Heart left ventricle (tissue), 16 donors: ENCODE measurements at places on chromosomes 11 and 22.

DNA sequence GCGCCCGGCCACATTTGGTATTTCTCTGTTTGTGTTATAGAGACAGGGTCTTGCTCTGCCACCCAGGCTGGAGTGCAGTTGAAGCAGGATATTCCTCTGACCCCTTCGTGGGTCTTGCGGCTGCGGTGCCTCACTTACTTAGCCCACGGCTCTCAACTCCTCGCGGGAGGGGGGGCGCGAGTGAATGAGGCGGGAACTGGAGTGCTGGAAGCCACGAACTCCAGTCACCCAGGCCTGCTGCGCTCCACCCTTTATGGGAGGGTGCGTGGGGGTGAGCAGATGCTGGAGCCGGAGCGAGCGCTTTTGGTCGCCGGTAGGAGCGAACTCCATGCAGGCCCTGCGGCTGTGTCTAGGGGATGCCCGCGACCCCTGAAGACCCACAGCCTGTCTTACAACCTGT, 1.8 kb downstream of the C11orf54 start:
- DNase-seq = no peak

GRCh38 chr11:2267306-2267850, 3.0 kb downstream of the ASCL2 start:
- DNase-seq = no peak

GRCh38 chr11:71212871-71213559, 39.4 kb downstream of the SHANK2 start:
- no peak for DNase-seq

GRCh38 chr22:47002692-47003091, 240.2 kb downstream of the TBC1D22A start:
- no peak for DNase-seq

DNA sequence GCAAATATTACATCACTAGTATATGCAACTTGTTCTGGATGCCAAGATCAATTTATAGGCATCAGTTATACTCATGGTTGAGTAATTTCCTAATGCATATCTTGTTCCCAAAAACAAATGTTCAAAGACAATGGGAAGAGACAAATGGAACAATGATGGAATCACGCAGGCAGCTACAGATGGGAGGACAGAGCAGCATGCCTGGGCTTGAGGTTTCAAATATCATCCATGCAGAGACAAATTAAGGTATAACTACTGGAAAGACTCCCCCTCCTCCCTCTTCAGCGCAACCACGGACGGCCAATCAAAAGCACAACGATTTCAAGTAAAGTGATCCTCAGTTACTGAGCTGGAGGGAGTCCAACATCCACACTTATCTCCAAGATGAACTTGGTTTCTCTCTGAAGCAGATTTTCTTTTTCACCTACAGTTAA, 106.8 kb downstream of the CCDC83 start:
- DNase-seq = no peak
